ENCODE measurements at places on chromosomes 1 and 21. TPM values are rescaled to one million over a fixed set of nuclear protein-coding genes. Genes with fewer than 3 reads are reported as not detected.

DNA sequence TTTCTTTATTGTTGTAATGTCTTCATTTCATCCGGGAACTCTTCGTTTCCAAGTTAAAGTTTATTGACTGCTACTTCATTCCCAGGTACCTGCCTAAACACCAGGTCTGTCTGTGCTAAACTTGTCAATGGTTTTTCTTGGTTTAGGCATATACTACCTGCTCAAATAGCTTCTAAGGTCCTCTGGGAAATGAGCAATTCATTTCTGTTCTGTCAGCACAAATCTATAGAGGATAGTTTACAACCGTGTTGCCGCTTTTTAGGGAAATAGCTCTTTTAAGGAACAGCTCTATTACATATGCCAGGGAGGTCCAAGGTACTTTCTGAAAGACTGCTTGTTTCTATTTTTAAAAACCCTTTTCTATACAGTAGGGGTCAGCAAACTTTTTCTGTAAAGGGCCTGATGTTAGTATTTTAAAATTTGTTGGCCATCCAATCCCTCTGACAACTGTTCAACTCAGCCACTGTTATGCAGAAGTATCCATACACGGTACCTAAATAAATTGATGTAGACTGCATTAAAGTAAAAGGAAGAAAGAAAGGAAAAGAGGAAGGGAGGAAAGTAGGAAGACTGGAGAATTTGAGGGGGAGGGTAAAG is 222.7 kb upstream of the PTBP2 start:
- H3K4me1 ChIP-seq: no peaks in the 10 kb centered on the region
- no peak overlapping the region for H3K27ac ChIP-seq
- DNase-seq: no peak

GRCh38 chr1:24965571-24965930 is 35.5 kb upstream of the RUNX3 start:
- peak overlapping the region; percentile 97 for H3K27ac ChIP-seq
- peaks cover 41% of the 10 kb centered on the region for H3K36me3 ChIP-seq
- H3K27me3 ChIP-seq: no peaks in the 10 kb centered on the region

DNA sequence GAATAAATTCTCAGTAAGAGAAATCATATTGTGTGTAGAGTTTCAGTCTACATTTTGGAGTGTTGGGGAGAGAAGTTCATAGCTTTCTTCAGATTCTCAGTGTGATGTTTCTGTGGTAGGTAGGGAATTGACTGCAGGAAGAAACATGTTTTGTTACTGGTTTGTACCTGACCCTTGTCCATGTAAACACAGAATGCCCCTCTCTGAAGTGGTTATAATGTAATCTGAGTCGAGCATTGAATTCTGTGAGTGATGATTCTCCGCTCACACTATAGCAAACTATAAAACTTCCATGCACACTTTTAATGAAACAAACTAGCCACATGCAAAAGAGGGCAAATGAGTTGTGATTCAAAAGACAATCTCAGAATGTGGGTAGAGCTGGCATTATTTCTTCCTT is 433.2 kb downstream of the USP25 start:
- H3K36me3 ChIP-seq: no peaks in the 10 kb centered on the region
- no peak overlapping the region for H3K4me3 ChIP-seq
- H3K4me1 ChIP-seq: no peaks in the 10 kb centered on the region
- no peak for DNase-seq
- no peak overlapping the region for H3K27ac ChIP-seq

DNA sequence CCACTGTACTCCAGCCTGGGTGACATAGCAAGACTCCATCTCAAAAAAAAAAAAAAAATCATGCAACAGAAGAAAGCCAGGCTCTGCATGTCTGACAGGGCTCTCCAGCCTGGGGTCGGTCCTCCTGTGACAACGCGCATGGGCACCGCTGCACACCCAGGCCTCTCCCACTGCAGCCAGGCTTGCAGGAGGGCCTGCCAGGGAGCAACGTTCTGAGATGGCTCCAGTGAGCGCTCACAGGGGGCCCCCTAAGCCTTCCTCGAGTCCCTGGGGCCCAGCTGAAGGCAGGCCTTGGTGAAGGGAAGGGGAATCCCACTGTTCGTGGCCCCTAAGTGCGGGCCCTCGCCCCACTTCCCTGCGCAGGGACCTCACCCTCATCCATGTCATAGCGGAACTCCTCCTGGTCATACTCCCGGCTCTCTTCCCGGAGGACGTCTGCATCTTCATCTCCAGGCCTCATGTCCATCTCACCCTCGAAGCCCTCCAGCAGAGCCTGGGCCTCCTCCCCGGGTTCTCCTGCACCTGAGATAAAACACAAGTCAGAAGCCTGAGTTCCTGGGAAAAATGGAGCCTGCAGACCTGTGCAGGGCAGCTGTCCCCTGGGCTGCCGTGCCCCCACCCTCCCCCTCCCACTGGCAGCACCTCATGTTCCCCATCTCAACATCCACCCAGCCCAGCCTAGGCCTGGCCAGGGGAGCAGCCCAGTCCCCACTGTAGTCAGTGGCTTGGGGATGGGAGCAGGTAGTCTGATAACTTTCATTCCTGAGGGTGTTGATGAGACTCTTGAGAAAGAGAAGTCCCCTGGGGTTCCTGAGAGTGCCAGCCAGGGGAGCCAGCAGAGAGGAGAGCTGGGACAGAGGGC is 20.3 kb downstream of the RSPH1 start:
- H3K4me1 ChIP-seq: peaks cover 4% of the 10 kb centered on the region
- no peak for DNase-seq
- H3K4me3 ChIP-seq: no peak overlapping the region
- H3K27me3 ChIP-seq: peaks cover 4% of the 10 kb centered on the region
- H3K36me3 ChIP-seq: no peaks in the 10 kb centered on the region
- no peak overlapping the region for H3K27ac ChIP-seq

DNA sequence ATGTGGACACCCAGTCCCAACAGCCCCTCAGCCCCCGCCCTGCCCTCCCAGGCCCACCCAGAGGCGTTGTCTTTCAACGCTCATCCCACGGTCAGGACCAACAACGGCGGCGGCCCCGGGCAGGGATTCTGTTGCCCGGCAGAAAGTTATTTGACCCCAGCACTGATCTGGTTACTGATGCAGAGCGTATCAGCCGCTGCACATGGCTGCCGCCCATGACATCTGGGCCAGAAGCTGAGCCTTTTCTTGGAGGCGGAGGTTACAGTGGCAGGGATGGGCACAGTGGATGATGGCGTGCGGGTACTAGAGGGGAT is 127.1 kb upstream of the ARHGEF16 start:
- H3K4me1 ChIP-seq: no peaks in the 10 kb centered on the region
- H3K27me3 ChIP-seq: peaks cover 2% of the 10 kb centered on the region
- no peaks in the 10 kb centered on the region for H3K36me3 ChIP-seq
- DNase-seq: no peak

DNA sequence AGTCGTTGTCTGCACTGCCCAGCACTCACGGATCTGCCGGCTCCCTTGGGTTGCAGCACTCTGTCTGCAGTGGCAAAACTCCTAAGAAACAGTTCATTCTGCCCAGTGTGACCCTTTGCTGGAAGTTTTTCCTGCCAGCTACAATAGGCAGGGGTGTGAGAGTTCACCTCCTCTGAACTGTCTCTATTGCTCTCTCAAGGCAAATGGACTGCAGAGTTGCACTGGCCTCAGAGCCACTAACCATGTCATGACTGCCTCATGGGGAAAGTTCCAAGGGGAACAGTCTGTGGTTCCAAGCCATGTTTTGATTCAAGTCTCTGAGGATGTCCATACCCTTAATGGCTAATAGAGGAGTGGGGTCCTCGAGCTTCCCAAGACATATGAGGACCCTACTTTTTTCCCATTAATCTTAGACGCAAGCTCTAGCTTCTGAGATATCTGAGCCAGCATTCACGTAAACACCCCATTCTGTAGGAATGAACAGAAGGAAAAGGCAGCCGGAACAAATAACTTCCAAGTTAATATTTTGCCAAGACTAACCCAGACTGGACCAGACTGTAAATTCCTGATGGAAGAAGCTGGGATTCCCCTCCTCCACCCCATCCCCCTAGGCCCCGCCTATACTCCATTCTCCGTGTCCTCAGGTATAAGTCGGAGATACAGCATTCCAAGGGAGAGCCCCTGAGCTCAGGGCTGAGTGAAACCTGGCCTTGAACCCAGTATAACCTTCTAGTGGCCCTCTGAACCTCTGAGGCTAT is 93.8 kb upstream of the AKT3 start:
- H3K27ac ChIP-seq: no peak overlapping the region
- DNase-seq: no peak
- peaks cover 8% of the 10 kb centered on the region for H3K4me1 ChIP-seq

The HAPLN2 gene
- 0.21 TPM for total RNA-seq

The SDC3 gene
- total RNA-seq: 0.17 TPM

Measured in activated CD4-positive, alpha-beta memory T cell treated with anti-CD3 and anti-CD28 coated beads for 36 hours (primary cell).